ENCODE measurements at places on chromosomes 1 and 21.

DNA sequence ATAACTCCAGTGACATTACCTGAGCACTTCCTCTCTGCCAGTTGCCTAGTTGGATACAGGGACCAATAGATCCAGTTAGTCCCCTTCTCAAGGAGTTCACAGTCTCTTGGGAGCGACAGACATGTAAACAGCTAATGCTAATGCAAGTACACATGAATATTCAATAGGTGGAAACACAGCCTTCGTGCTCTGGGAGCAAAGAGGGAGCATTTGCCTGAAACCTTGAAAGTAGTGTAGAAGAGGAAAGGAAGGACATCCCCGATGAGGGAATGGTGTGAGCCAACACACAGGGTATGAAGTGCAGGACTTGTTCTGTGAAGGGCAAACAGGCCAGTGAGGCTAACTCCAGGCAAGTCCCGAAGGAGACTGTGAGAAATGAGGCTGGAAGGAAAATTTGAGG, 3.8 kb upstream of the TMEM222 start:
- no peak for DNase-seq

DNA sequence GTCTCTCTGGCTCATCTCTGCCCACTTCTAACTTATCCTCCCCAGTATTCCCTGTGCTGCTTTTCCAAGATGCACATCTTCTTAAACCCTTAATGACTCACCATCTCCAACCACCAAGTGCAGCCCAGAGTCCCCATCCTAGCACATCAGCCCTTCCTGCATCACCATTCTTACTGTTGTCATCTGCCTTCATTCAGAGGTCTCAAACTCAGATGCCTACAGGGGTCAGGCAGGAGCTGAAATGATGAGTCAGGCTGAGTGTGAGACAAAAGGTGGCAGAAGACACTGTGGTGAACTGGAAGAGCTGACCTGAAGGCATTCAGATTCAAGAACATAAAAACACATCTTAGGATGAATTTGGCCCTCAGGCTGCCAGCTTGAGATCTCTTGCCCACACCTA, 34.6 kb downstream of the OLFML2B start:
- no peak for DNase-seq

DNA sequence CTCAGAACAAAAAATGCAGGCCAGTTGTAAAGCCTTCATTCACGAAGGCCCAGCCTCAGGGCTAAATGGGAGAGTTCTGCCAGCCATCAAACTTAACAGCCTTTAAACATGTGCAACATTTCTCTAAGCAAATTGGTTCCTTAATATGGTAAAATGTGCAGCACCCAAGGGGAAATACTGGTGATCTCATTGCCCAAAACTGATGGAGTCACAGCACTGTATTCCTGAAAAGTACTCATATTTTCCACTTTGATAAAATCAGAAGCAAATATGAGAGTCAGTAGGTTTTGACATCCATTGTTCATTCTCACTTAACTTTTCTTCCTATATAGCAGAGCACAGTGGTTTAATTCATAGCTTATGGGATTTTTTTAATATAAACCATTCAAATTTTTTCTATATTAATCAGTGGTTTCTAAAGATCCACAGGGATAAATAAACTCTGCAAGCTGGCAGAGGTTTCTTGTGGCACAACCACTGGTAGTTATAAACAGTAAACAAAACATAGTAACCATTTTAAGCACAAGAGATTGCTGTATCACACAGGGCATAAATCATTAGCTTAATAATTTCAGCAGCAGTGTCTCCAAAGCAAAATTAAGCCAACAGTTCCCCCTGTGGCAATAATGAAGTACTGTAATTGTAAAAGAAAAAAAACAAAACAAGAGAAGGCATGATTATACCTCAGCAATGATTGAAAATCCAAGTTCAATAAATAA, 106.9 kb upstream of the LYPLAL1 start:
- no peak for DNase-seq

GRCh38 chr1:116508085-116508983, 62.5 kb downstream of the CD58 start:
- no peak for DNase-seq

GRCh38 chr1:196063952-196064351, 544.3 kb downstream of the KCNT2 start:
- DNase-seq, result no peak

- DNase-seq, result no peak
Observed at GRCh38 chr1:89873770-89874169, 52.9 kb downstream of the LRRC8D start.

DNA sequence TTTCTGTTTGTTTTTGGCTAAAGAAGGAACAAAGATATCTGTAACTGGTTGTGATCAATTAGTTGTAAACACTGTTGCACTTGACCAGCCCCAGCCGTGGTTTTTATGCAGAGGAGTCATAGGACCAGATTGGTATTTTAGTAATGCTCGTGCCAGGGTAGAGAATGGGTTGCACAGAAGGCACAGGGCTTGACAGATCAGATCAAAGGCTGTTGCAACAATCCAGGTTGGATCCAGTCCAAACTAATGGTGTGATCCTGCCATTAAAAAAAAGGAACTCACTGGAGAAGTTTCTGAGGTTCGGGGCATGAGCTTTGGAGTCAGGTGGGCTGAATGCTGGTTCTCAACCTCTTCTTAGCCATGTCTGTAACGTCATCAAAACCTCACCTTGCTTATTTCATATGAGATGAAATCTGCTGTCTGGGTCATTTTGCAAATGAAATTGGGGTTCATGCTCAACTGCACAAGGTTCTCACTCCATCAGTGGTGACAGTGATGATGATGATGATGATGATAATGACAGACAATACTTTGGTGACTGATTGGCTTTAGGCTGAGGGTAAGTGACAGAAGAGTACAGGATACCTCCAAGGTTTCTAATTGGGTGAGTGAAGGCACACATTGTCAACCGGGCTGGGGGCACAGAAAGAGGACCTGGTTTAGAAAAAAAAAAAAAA, 43.1 kb downstream of the ZNF281 start:
- no peak for DNase-seq

DNA sequence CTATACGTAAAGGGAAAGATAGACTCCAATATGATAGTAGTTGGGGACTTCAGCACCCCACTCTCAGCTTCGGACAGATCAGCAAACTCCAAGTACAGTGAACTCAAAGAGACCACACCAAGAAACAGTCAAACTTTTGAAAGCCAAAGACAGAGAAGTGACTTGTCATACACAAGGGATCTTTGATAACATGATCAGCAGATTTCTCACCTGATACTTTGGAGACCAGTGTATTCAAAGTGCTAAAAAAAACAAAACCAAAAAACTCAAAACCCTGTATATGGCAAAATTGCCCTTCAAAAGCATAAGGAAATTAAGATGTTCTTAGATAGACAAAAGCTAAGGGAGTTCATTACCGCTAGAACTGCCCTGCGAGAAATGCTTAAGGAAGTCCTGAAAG, 9.4 kb downstream of the IFNAR1 start:
- DNase-seq, result no peak

DNA sequence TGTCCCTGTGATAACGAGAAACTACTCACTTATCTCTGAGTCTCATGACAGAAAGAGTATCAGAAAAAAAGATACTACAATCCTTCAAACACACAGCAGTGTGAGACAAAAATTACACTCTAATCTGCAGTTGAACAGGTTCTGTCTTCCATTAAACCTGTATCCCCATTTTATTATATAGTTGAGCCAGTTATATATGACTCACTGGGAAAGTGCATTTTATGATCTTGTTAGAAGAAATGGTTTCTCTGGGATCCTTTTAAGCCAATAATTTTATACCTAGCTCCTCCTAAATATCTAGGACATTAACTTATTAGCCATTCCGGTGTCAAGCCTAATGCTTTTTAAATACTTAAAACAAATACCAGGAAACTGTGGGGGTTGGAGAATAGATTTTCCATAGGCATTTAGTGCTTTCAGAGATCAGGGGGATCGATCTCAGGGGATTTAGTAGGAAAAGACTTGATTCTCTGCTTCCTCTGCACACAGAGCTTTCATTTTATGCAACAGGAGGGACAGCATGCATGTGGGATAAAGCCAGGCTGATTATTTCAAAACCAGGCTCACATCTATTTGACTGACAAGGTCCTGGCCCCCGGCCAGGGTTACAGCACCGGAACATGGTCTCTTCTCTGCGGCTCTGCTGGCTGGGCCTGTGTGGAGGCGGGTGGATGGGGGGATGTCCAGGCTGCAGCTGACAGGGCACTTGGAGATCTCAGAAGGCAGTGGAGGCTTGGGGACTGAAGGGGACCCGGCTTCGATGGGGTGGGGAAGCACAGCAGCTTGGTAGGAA, 310.6 kb downstream of the DISC1 start:
- no peak for DNase-seq

- no peak for DNase-seq
Observed at GRCh38 chr1:64484651-64485050, 14.7 kb downstream of the CACHD1 start.

DNA sequence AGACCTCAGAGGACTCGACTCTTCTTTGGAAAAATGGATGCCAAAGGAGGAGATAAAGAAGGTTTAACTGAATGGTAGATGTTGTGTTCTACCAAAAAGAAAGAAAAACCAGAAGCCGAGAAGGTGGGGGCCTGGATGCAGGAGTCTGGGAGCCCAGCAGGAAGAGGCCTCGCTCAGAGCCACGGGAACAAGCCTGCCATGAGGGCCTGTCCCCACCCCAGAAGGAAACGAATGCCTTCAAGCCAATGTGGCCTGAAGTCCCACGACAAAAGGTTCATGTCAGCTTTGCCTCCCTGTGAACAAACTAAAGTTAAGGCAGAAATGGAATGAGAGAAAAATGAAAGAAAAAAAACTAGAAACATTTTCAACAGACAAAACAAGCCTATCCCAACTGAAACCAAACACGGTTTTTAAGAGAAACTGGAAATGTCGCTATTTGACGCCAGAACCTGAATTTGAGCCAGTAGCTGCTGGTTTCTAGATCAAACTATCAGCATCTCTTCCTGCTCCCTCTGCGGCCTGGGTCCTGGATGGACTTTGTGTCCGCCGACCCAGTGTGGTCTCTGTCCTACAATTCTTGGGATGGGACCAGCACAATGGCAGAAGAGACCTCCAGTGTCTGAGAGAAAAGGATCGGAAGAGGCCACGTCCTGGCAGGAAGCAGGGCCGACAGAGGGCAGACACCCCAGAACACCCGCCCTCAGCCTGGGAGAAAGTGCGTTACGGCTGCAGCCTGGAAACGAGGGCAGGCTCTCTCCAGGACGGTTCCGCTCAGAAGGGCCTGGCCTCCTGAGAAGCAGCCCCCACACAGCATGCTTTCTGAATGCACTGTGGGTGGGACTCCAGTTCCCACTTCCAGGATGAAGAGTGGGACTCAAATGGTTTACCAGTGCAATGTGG, 35.2 kb downstream of the SLC45A1 start:
- no peak for DNase-seq

GRCh38 chr21:16912075-16912474, 600.8 kb upstream of the CXADR start:
- no peak for DNase-seq

DNA sequence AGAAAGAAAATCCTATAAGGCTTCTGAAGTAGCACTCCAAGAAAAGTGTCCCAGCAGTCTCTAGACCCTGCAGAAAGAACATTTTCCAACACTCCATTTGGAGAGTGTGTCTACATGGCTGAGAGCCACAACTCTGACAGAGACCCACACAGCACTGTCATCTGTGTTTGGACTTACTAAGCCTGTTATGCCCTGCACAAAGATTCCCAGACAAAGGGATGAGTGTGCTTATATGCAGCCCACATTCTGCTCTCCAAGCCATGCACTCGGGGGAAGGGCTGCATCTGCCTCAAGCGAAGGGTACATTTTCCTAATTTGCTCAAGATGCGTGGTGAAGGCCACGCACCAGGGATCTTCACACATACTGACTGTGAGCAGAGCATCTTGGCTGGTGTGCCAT, 24.4 kb upstream of the SLAMF6 start:
- DNase-seq, result no peak

DNA sequence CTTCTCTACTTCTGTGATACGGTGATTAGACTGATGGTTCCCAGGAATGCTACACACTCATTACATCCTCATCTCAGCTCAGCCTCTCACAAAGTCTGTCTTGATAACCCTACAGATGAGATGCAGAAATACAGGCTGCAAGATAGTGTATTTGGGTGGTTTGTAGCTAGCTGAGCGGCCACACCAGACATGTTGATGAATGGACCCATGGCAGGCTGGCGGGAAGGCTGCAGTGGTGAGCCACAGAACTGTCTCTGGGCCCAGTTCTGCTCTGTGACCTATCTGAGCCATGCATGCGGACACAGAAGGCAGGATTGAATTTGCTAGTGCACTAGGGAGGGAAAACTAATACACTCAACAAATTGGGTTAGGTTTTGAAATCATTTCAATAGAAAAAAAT, 71.9 kb downstream of the LRRN2 start:
- DNase-seq, result no peak

DNA sequence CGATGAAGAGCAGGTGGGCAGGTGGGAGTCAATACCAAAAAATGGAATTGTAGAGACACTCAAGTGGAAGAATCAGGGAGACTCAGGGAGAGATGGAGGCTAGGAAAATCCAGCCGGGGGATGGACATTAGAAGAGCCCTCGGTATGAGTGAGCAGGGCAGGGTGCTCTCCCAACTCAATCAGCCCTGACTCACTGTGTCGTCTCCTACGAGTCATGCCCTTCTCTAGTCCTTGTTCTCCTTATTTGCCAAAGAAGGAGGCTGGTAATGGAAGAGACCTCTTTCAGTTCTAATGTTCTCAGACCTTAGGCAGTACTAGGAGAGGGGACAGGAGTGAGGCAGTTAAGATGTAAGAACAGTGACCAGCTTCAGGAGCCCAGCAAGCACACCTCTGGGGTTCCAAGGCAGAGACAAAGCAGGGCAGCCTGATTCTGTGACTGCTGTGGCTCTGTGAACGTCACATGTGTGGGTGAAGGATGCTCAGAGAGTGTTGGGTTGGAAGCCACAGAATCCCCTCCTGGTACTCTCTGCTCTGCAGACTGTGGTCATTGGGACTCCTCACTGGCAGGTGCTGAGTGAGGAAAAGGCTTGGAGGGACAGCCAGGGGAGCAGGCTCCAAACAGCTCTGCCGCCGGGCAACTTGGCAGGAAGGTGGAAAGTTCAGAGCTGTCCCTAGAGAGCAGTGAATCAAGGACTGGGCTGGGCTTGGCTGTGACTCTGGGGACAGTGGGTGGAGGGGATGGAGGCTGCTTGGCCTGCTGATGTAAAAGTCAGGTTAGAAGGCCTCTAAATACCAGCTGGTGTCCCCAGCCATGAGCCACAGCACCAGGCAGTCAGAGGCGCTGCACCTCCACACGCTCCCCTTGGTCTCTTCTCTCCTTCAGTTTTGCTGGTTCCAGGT, 11.1 kb upstream of the GJA5 start:
- no peak for DNase-seq

- DNase-seq, result no peak
Observed at GRCh38 chr21:43588957-43589356, 70.3 kb downstream of the HSF2BP start.

DNA sequence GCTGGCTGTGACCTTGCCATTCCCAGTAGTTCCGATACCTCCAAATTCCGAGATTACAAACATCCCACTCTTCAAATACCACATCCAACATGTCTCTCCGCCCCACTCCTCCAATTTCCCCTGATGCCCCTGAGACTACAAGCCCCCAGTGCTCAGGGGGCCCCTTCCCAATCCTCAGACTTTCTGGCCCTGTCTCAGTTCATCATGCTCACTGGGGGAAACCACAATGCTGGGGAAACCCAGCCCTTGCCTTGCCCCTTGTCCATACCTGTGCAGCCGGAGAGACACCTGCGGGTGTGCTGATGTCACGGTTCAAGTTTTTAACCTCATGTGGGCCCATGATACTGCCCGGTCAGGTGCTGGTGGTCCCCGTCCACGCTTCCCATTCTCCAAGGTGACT, 226.6 kb downstream of the CAMTA1 start:
- DNase-seq, result no peak

- no peak for DNase-seq
Observed at GRCh38 chr1:67833602-67833940, 304 bp upstream of the GNG12 start.
